ENCODE measurements at places on chromosomes 16 and 17. TPM values are rescaled to one million over a fixed set of nuclear protein-coding genes. Genes with fewer than 3 reads are reported as not detected.

- H3K27me3 ChIP-seq: no peaks in the 10 kb centered on the region
- H3K36me3 ChIP-seq: no peaks in the 10 kb centered on the region
- H3K27ac ChIP-seq: no peak overlapping the region
Observed at GRCh38 chr16:9053006-9053601, 38.3 kb upstream of the HAPSTR1 start.

GRCh38 chr16:87851141-87851587 is 18.1 kb downstream of the SLC7A5 start:
- no peak for DNase-seq
- no peak overlapping the region for H3K27ac ChIP-seq
- H3K4me1 ChIP-seq: peaks cover 29% of the 10 kb centered on the region

DNA sequence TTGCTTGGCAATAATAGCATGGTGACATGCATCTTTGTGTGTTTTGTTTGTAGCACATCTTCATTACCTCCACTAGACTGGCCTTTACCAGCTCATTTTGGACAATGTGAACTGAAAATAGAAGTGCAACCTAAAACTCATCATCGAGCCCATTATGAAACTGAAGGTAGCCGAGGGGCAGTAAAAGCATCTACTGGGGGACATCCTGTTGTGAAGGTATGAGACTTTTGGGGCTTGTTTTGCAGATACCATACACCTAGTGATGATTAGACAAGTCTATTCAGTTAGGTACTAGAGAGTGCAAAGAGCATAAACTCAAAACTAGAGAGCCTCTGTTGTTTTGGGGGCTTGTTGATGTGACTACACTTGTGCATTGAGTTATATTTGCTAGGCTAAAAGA is 41.2 kb downstream of the NFATC3 start:
- H3K27ac ChIP-seq: no peak overlapping the region
- H3K27me3 ChIP-seq: no peaks in the 10 kb centered on the region
- H3K4me1 ChIP-seq: no peaks in the 10 kb centered on the region
- peaks cover 3% of the 10 kb centered on the region for H3K36me3 ChIP-seq

DLX4 gene
- total RNA-seq: not detected

GRCh38 chr16:1332618-1333148 is 762 bp upstream of the BAIAP3 start:
- no peak overlapping the region for H3K27ac ChIP-seq
- no peak for DNase-seq
- H3K36me3 ChIP-seq: no peaks in the 10 kb centered on the region
- H3K27me3 ChIP-seq: peaks cover 78% of the 10 kb centered on the region
- no peak overlapping the region for H3K4me3 ChIP-seq
- H3K4me1 ChIP-seq: peaks cover 16% of the 10 kb centered on the region

- H3K27ac ChIP-seq: no peak overlapping the region
- no peaks in the 10 kb centered on the region for H3K27me3 ChIP-seq
- no peak overlapping the region for H3K4me3 ChIP-seq
- H3K36me3 ChIP-seq: no peaks in the 10 kb centered on the region
- DNase-seq: no peak
- H3K4me1 ChIP-seq: no peaks in the 10 kb centered on the region
Observed at GRCh38 chr16:82650804-82651203, 24.0 kb downstream of the CDH13 start.

- DNase-seq: peak; percentile 27
- no peaks in the 10 kb centered on the region for H3K27me3 ChIP-seq
- H3K36me3 ChIP-seq: no peaks in the 10 kb centered on the region
- H3K4me3 ChIP-seq: no peak overlapping the region
Observed at GRCh38 chr17:5661491-5662125, 77.3 kb upstream of the NLRP1 start.

GRCh38 chr17:66354472-66354871 is 52.1 kb downstream of the PRKCA start:
- H3K27ac ChIP-seq: no peak overlapping the region
- H3K27me3 ChIP-seq: peaks cover 35% of the 10 kb centered on the region
- peaks cover 18% of the 10 kb centered on the region for H3K4me1 ChIP-seq
- DNase-seq: peak; percentile 40
- no peak overlapping the region for H3K4me3 ChIP-seq
